ENCODE measurements at places on chromosomes 16 and 17.

- no peak for DNase-seq
Observed at GRCh38 chr16:68978303-68978954, 127.0 kb upstream of the HAS3 start.

- DNase-seq: no peak
Observed at GRCh38 chr17:49351572-49352140, 10.4 kb downstream of the ZNF652 start.

- no peak for DNase-seq
Observed at GRCh38 chr17:40542558-40543411, 22.5 kb downstream of the CCR7 start.

GRCh38 chr16:78813661-78814311 lies 714.3 kb downstream of the WWOX start:
- DNase-seq: no peak

DNA sequence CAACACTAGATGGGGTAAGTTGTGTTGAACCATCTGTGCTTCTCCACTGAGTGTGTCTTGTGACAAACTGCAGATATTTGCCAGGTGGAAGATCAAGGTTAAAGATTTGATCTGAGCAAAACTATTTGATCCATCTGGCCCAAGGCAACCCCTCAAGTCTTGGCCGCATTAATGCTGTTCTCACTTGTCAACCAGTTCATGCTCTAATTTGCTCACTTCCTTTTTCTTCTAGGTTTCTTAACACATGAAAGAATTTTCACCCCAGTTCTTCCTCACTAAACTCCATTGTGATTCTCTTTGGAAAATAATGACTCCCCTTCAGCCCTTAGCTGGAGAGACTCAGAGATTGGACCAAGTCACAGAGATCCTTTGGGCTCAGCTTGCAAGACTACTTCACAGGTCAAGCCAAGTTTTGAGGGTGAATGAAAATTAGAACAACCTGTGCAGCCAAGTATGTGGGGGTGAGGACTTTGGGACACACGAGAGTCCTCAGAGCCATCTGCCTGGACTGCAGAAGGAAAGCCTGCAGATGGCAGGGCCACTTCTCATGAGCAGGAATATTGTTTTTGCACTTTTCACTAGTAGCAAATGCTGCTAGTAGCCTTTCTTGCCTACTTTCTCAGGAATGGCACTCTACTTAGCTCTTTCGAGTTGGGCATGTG lies 166.5 kb downstream of the AXIN2 start:
- no peak for DNase-seq

DNA sequence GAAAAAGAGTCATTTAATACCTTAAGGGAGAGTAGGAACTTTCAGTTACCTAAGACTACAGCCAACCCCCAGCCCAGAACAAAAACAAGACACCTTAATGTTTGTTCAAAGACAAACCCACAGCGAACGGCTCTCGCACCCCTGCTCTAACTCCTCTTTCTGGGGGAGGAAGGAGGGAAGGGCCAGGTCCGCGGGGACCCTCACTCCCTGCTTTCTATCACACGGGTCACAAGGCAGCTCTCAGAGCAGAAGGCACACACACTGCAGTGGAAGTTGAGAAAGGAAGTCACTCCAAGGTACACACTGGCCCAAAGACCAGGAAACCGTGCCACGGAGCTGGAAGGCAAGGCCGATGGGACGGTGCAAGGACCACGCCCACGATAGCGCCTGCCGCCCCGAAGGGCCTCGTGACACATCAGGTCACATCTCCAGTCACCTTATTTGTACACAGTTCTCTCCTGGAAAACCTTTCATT lies 10.0 kb downstream of the LITAFD start:
- DNase-seq: no peak

- no peak for DNase-seq
Observed at GRCh38 chr17:8700546-8700945, 44.1 kb downstream of the CCDC42 start.

- no peak for DNase-seq
Observed at GRCh38 chr17:81909966-81910839, 996 bp downstream of the PCYT2 start.

GRCh38 chr17:59093702-59094231 lies 12.9 kb downstream of the TRIM37 start:
- DNase-seq: peak; percentile 77

GRCh38 chr16:31036691-31037090 lies 3.3 kb downstream of the STX4 start:
- DNase-seq: no peak

DNA sequence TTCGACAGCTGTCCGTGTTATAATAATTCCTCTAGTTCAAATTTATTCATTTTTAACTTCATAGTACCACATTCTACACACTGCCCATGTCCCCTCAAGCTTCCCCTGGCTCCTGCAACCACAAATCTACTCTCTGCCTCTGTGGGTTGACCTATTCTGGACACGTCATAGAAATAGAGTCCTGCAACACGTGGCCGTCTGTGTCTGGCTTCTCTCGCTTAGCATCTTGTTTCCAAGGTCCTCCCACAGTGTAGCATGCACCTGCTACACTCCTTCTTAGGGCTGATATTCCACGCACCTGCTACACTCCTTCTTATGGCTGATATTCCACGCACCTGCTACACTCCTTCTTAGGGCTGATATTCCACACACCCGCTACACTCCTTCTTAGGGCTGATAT lies 16.5 kb downstream of the SCGB1C2 start:
- no peak for DNase-seq

- no peak for DNase-seq
Observed at GRCh38 chr17:73690676-73691075, 46.4 kb upstream of the SDK2 start.
